ENCODE measurements at places on chromosomes 3 and 15. TPM values are rescaled to one million over a fixed set of nuclear protein-coding genes. Genes with fewer than 3 reads are reported as not detected.

- DNase-seq = no peak
These were observed 54.8 kb upstream of the LARS2 start for GRCh38 chr3:45333549-45333948.

DNA sequence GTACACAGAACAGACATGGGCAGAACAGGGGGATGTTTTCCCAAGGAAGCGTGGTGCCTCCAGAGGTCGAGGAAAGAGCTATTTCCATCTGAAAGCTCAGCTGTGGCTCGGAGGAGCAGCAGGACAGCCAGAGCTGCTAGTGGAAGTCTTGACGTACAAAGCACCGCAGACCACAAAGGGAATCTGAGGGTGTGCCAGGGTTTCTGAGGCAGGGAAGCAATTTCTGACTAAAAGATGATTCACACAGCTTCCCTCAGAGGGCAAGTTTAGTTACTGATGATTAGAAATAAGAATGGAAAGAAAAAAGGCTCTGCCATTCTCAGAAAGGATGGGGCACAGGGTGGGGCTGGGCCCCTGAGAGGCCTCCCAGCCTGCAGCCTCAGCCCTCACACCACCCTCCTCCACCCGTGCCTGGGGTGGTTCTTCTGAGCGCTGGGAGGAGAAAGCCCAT lies 45.8 kb upstream of the SEC13 start:
- peak; percentile 96 for DNase-seq

DNA sequence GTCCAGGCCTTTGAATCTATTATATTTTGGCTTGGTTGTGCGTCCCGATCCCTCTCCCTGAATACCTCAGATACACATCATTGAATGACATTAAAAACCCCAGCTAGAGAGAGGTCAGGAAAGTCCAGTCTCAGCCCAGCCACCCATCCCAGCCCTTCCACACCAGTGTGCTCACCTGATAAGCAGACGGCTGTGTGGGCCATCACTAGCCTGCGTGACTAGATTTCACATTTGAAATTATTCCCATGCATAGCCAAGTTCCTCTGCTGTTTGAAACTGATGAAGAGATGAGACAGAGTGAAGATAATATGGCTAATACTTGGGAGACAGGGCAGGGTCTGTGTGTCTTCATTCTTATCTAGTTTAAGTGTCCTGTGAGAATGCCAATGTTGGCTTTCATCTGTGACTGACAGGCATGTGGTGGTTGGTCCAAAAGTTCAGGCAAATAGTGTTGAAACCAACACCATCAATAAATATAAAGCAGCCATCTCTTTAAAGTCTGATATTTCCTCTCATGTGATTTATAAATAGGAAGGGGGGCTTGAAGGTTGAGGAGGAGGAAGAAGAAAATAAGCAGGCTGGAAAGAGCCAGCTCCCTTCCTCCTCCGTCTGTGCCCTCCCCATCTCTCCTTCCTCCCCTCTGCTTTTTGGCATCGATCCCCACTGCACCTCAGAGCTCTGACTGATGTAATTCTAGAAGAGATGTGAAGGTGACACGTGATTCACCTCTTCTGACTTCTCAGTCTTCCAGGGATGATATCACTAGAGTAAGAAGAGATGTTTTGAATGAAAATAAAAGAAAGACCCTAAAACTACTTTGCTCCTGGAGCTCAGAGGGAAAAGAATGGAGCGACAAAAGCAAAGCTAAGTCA lies 5.1 kb downstream of the FAM43A start:
- peak; percentile 73 for DNase-seq

DNA sequence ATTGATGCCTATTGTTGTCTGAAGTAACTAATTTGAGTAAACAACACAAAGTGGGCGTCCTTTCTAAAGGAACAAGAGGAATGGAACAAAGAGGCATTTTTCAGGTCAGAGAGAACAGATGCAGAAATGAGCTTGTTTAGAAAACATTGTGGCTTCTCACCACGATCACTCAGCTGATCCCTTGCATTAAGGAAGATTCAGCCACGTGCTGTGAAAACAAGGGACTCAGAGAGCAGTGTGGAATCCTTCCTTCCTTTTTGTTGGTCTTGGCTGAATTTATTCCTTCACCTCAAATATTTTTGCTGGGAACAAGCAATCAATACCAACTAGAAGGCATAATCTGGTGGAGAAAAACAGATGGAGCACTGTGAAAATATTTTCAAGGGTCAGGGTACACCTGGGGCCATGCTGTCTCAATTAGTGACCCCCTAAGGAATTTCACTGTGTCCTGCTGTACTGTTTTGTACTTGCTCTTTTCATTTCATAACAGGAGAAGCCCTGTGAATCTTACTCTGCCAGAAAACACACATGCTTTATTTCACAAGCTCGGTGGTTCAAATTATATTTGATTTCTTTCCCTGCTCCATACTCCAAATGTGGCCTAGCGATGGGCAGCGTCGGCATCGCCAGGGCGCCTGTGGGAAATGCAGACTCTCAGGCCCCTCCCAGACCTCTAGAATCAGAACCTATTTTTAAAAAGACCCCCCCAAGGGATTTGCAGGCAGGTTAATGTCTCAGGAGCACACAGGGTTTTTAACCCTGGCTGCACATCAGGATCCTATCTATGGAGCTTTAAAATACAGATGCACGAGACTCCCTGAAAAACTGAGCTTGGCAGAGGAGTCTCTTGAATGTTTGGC lies 11.6 kb upstream of the SLC6A20 start:
- no peak for DNase-seq

DNA sequence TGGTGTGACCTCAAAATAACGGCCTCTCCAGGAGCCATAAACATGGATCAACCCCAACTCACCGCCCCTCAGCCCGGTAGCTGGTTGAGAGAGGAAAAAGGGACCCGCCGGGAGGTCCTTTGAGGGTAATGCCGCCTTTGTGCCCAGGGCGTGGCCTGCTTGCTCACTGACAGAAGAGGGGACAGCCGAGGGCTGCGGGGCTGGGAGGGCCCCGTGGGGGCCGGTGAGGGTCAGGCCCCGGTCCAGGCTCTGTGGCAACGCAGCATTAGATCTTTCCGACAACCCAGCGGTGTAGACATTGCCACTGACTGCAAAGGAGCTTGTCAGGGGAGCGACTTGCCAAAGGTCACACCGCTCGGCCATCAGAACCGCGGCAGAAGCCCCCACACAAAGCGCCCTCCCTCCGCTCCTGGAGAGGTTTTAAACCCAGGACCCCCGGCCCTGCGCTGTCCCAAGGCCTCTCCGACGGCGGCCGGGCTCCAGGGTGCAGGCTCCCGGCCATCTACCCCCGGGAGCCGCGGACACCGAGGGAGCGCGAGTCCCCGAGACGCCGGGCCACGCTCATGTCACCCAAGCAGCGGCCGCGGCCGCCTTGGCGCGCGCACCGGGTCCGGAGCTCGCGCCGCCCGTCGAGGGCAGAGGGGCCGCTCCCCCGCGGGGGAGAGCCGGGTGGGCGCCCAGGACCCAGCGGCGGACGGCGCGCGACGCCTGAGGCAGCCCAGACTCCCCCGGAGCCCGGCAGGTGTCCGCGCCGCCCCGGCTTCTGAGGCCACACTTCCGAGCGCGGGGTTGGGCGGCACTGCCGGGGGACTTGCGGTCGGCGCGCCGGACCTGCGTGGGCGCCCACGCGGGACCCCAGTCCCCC lies 975 bp downstream of the PCSK6 start:
- no peak for DNase-seq

DNA sequence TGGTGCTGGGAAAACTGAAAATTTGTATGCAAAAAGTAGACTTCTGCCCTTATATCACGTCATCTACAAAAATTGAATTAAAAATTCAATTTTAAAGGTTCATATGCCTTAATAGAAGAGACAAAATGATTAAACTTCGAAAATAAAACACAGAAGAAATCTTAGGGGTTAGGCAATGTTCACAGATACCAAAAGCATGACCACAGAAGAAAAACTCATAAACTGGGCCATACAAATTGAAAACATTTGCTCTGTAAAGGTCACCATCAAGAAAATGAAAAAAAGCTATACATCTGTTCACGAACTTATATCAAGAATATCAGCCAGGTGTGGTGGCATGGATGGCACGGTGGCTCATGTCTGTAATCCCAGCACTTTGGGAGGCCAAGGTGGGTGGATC lies 245.1 kb downstream of the PCCB start:
- no peak for DNase-seq

GRCh38 chr15:47246317-47246716 lies 471.0 kb upstream of the SEMA6D start:
- DNase-seq = no peak

The STRA6 gene
- total RNA-seq = 12.9 TPM

GRCh38 chr3:3392946-3393345 lies 213.5 kb upstream of the CRBN start:
- no peak for DNase-seq

- no peak for DNase-seq
These were observed 8.1 kb downstream of the SEMA7A start for GRCh38 chr15:74425630-74426029.

DNA sequence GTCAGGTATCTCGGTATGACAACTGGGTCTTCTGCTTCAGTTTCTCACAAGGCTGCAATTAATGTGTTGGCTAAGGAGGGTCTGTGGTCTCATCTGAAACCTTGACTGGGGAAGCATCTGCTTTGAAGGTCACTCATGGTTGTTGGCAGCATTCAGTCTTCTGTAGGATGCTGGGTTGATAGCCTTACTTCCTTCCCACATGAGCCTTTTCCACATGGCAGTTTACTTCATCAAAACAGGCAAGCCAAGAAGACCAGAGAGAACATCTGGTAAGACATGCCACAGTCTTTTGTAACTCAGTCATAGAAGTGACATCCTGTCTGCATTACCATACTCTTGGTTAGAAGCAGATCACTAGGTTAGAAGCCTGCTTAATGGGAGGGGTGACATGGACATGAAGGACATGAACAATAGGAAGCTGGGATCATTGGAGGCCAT lies 49.5 kb downstream of the CMC1 start:
- DNase-seq = no peak

The PLOD2 gene
- 130 TPM for total RNA-seq

- peak; percentile 23 for DNase-seq
These were observed 30.7 kb upstream of the ST3GAL6 start for GRCh38 chr3:98732286-98733052.

DNA sequence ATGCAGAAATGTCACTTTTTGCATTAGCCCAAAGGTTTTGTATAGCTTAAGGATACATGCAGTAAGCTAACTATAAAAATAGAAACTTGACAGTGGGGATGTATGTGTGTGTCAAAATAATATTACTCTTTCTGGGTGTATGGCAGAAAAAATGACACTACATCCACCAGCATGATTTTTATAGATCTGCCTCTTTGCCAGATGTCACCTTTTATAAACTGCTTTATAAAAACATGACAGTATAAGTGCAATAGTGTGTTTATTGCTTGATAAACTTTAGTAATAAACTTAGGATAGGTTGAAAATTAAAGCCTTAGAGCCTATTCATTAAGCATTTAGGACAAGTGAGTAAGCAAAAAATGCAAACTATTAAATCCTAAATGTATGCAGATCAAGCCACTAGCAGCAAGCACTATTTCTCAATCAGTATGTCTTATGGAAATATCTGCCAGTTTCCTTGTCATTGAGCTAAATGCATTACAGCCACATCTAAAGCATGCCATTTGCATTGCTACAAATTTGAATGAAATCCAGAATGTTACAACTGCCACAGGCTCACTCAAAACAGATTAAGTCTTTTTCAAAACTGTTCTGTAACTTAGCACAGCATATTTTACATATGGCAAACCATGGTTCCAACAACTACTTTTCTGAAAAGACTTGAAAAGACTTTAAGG lies 935.0 kb downstream of the FHIT start:
- DNase-seq = peak; percentile 9

The CMTM8 gene
- 2.5 TPM for total RNA-seq

DNA sequence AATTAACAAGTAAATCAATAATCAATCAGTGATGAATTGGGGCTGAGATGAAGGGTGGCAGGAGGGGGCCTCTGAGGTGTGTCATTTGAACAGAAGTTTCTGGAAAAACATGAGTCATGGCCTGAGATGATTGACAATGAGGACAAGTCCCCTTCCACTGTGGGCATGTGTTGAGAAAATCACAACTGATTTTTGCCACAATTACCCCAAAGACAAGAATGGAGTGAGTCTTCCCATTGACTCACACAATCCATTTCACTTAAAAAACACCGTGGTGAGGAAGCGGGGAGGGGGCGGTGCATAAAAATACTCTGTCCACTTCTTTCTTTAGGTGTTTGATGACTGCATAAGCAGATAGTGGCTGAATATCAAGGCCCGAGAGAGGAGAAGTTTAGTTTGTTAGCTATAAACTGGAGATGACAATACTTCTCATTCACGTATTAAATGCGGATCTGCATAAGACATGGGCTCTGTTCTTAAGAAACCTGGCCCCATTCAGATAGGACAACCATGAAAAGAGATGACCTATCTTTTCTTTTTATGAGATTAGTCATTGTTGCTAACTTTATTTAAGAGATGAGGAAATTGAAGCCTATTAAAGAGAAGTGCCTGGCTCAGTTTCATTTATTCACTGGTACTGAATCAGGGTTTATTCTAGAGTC lies 34.7 kb downstream of the SHC4 start:
- DNase-seq = no peak

- no peak for DNase-seq
These were observed 27.7 kb downstream of the ABTB1 start for GRCh38 chr3:127700406-127700805.

DNA sequence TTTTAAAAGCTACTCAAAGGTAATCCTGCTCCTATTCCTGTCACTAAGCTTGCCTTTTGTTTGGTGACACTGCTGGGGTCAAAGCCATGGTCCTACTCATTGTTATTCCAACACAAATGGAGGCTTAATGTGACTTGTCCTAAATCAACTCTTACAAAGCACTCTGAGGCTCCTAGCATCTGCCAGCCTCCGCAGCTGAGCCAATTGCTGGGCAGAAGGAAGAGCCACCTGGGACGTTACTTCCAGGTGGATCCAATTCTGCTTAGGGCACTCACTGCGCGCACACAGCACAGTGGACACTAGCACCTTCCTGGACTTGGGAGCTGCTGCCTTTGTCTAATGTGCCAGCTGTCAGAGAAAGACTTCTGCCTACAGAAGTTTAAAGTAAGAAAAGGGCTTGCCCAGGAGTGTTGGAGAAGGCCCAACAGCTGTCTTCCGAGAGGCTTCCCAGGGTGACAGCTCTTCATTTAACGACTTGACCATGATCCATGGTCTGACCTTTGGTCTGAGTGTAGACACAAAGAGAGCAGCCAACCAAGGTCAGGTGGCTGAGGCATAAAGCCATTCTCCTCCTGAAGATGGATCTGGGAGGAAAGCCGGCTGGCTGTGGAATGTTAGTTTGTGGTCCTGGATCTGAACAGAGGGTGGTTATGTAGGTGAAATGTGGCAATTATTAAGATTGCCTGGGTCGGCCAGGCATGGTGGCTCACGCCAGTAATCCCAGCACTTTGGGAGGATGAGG lies 102.2 kb downstream of the AQP9 start:
- no peak for DNase-seq

The ROPN1 gene
- not detected for total RNA-seq

- DNase-seq = no peak
These were observed 25.9 kb upstream of the MTMR10 start for GRCh38 chr15:31017311-31017710.

The SUSD5 gene
- not detected for total RNA-seq

DNA sequence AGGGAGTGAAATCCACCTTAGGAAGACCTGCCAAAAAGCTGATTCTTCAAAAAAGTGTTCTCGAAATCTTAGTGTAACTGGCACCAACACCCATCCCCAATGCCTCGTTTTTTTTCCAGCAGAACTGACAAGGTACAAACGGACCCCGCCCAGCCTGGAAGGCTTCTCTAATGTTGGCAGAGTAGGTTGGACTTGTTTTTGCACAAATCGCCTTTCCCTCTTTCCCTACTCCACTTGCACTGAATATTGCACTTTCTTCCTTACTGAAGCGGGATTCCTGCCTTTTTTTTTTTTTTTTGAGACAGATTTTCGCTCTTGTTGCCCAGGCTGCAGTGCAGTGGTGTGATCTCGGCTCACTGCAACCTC lies 544 bp upstream of the TIMMDC1 start:
- DNase-seq = peak; percentile 11
